GM12891 (cell line): ENCODE measurements at places on chromosomes 16 and 17.

GRCh38 chr17:30188211-30188939 is 47.1 kb downstream of the SLC6A4 start:
- DNase-seq: no peak

GRCh38 chr16:87457709-87458423 is 35.0 kb downstream of the ZCCHC14 start:
- DNase-seq: no peak

- no peak for DNase-seq
Observed at GRCh38 chr16:88781140-88782077, 3.6 kb downstream of the PIEZO1 start.

DNA sequence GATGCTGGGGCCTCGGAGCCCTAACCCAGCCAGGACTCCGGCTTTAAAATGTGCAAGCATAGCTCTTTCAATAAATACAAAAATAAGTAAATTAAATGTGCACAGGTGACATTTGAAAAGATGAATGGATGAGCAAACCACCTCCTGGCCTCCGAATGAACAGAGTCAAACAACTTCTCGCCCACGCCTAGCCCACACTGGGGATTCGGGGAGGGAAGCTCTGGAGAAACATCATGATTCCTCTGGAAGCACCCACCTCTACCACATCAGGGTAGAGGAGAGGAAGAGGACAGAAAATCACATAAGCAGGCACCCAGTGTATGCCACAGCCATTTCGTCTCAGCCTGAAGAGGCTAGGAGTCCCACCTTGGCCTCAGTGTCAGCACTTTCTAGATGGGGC is 105.8 kb downstream of the SDK2 start:
- no peak for DNase-seq

DNA sequence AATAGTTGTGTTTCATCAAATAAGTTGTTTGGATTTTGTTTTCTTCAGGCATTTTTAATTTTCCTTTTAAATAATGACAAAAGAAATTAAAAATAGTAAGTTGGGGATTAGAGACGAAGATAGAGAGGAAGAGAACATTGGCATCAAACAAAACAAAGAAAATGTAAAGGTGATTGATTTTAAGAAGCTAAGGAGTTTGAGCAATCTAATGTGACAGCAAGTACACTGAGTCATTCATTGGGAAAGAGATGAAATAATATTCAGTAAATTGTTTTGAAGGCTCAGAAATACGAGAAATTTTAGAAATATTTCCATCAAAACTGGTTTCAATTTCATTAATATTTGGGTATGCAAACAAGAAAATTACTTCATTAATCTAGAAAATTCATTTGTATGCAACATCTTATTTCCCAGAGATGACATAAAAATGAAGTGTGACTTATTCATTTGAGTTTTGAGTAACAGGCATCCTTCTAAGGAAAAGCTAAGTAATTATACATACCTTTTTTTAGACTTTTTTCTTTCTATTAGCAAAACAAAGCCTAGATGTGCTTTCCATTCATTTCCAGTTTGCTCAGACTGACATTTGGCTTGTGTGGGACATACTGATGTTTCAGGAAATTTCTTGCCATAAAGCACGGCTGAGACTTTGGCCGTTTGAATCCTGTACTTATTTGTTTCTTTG is 66.7 kb downstream of the COX10 start:
- no peak for DNase-seq

DNA sequence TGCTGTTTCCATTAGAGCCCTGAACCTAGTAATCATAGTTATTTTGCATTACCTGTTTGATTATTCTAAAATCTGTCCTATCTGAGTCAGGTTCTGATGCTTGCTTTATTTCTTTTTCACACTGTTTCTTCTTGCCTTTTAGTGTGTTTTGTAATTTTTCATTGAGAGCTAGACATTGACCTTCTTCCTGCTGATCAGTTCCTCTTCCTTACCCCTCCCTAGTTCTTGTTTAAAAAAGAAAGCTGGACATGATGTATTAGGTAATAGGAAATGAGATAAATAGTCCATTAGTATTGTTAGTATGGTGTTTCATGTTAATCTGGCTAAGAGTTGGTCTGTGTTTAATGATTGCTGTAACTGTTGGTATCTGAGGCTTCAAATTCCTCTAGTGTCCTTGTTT is 13.4 kb downstream of the WWP2 start:
- no peak for DNase-seq

GRCh38 chr16:86598607-86599565 is 20.5 kb downstream of the FOXL1 start:
- no peak for DNase-seq
